Mesangial cell (primary cell): ENCODE measurements at places on chromosomes 5 and 9. TPM values are rescaled to one million over a fixed set of nuclear protein-coding genes. Genes with fewer than 3 reads are reported as not detected.

ANKRD34B gene
- 0.33 and 1.5 TPM in 2 replicates for total RNA-seq

BTNL8 gene
- total RNA-seq: not detected in 2 replicates

CSF2 gene
- total RNA-seq: 0.25 and 2.8 TPM in 2 replicates

SV2C gene
- total RNA-seq: not detected in 2 replicates

SMIM33 gene
- total RNA-seq: under 0.01 TPM in 1 of 2 replicates, not detected in the other
